ENCODE measurements at places on chromosomes 3 and 15.

GRCh38 chr3:143291836-143292447, 172.4 kb downstream of the CHST2 start:
- no peak for DNase-seq

GRCh38 chr15:33980159-33980558, 11.9 kb downstream of the CHRM5 start:
- no peak for DNase-seq

- DNase-seq: no peak
Measured at GRCh38 chr3:14200841-14201240, 22.2 kb downstream of the LSM3 start.

DNA sequence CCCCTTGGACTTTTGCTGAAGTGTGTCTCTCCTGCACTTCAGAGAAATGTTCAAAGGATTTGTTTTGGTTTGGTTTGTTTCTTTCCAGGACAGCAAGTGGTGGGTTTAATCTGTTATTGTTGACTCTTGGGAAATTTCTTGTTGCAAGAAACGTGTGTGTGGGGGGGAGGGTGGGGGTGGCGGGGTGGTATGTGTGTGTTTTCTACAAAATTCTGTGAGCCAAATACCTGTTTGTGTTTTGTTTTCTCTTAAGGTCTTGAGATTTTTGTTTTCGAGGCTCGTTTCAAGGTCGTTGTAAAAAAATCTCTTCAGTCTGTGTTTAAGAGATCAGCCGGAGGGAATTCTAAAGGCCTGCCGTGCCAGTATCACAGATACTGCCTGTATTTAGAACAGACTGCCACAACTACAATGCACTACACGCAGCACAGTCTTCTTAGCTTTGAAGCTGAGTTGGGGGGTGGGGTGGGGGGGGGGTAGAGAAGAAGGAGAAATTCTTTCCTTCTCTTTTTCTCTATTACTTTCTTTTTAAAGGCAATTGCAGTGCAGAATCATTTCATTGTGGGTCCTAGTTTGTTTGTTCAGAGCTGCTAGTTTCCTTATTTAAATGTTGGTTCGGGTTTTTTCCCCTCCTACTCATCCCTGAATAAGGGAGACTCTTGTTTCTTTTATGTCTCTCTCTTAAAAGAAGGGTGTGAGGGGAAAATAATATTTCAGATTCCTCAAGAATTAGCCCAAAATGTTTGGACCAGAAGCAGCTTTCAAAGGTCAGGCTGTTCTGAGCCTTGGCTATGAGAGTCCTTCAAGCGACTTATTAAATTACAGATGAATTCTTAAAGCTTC, 1.4 kb upstream of the BCL6 start:
- no peak for DNase-seq

GRCh38 chr3:141212101-141212500, 19.5 kb upstream of the PXYLP1 start:
- DNase-seq: no peak

DNA sequence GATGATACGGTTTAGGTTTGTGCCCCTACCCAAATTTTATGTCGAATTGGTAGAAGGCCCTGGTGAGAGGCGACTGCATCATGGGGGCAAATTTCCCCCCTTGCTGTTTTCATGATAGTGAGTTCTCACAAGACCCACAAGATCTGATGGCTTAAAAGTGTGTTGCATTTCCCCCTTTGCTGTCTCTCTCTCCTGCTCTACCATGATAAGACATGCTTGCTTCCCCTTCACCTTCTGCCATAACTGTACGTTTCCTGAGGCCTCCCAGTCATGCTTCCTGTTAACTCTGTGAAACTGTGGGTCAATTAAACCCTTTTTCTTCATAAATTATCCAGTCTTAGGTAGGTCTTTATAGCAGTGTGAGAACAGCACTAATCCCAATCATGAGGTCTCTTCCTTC, 381.2 kb downstream of the RSL24D1 start:
- DNase-seq: no peak

GRCh38 chr3:150970665-150971324, 1.7 kb downstream of the CLRN1 start:
- no peak for DNase-seq

- DNase-seq: no peak
Measured at GRCh38 chr3:149909923-149910322, 60.8 kb downstream of the PFN2 start.

- DNase-seq: no peak
Measured at GRCh38 chr3:160831401-160831800, 75.4 kb downstream of the PPM1L start.

DNA sequence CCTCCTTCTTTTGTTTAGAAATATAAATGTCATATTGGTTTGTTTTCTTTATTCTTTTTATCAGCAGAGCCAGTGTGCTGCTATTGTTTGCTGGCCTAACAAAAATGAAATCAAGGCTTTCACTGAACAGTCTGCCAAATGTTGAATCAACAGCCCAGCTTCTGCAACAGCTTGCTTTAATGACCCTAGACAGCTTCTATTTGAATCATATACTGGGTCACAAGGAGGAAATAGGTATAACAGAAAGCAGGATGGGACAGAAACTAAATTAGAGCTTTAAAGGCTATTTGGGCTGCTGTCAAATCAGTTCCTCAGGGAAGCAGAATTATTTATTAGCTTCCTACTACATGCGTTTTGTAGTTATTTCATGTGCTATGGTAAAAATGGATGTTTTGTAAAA, 12.1 kb upstream of the DNAJC13 start:
- no peak for DNase-seq

GRCh38 chr3:196082619-196082971, 705 bp upstream of the TFRC start:
- no peak for DNase-seq

- DNase-seq: no peak
Measured at GRCh38 chr3:157077565-157077991, 82.4 kb downstream of the CCNL1 start.

DNA sequence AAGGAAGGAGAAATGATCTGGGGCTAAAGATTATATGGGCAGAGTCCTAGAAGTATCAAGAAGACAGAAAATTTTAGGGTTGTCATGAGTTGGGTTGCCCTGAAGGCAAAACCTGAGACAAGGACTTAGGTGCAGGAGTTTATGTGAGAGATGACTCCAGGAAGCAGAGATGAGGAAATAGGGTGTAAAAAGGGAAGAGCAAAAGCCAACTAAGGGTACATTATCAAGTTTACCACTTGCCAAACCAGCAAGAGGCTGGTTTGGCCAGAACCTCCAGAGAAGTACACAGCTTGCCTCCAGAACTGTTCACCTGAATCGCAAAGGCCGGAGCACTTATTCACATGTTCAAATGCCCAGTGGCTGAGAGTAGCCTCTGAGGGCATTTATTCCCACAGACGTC, 116.7 kb downstream of the FHIT start:
- no peak for DNase-seq

DNA sequence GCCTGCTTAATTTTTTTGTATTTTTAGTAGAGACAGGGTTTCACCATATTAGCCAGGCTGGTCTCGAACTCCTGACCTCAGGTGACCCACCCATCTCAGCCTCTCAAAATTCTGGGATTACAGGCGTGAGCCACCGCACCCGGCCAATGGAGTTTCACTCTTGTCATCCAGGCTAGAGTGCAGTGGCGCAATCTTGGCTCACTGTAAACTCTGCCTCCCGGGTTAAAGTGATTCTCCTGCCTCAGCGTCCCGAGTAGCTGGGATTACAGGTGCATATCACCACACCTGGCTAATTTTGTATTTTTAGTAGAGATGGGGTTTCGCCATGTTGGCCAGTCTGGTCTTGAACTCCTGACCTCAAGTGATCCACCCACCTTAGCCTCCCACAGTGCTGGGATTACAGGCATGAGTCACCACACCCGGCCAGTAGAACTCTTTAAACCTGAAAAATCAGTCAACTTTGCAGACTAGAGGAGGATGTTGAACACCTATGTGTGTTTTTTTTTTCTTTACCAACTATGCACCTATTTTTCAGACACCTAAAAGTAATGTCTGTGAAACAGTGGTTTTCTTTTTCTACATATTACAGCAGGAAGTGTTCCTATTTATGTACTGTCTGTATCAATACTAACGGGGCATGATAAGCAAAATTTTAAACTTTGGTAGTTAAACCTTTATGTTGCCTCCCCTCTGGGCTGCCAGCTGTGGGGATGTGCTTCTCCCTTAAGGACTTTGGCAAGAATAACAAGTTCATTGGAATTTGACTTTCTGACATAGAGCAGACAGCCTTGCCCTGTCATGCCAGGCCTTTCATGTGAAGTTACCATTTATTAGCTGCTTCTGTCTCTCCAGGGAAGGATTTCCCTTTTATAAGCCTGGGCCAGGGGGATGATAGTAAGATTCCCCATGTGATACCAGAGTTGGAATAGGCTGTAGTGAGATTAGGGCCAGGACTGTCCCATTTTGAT, 8.1 kb downstream of the ARIH2 start:
- DNase-seq: no peak

DNA sequence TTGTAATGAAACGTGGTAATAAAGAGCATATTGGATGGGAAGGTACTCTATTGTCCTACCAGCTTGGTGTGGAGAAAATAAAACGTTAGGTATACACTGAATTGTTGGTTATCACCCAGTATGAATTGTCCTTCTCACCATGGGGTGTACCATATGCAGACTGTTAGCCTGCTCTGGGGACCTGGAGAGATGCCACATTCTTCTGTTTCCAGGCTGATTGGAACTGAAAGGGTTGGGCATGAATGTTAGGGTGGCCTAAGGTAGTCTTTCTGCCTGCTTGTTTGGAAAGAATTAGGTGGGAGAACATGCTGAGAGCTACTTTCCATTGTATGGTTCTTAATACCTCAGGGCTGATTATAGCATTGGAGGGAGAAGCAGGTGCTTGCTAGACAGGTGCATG, 340.6 kb downstream of the PTPRG start:
- DNase-seq: no peak

GRCh38 chr3:160471892-160472291, 22.3 kb upstream of the TRIM59 start:
- no peak for DNase-seq

DNA sequence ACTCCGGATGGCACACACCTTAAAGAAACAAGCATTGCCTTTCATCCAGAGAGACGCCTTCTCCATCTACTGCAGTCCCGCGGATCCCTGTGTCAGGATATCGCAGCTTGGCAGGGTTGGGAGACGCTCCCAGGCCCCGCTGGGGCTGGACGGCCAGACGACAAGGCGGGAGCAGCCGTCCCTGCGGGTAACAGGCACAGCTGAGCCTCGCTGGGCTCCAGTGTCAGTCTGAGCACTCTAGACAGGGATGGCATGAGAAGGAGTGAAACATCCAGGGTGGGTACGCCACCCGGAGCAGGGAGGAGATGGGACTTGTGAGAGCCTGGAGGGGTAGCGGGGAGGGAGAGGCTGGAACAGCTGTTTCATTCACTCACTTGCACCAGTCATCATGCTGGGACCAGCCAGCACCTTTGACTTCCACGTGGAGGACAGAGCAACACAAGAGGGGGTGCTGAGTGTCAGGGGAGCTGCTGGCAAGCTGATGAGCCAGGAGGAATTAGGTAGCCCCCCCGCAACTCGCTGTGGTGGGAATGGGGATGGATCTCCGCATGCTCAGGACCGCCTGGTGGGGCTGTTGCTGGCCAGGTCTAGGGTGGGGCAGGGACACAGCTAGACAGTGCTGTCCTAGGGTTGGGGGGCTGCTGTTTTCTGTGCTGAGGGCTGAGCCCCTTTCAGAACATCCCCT, 31.6 kb upstream of the SNRPA1 start:
- DNase-seq: no peak

DNA sequence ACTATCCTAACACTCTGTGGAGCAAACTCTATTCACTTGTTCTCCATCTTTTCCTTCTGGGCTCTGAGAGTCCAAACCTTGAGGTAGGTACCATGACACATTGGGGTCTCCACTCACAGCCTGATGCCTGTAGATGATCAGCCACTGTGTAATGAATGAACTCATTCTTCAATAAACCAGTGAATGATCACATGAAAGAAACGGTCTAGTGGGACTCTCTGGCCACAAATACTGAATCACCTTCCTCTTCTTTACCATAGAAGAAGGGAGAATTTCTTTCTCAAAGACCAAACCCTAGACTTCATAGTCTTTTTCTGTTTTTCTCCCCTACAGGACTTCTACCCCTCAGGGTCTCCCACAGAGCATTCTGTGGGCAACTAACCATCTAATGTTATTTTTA, 20.5 kb upstream of the ABHD2 start:
- DNase-seq: no peak

DNA sequence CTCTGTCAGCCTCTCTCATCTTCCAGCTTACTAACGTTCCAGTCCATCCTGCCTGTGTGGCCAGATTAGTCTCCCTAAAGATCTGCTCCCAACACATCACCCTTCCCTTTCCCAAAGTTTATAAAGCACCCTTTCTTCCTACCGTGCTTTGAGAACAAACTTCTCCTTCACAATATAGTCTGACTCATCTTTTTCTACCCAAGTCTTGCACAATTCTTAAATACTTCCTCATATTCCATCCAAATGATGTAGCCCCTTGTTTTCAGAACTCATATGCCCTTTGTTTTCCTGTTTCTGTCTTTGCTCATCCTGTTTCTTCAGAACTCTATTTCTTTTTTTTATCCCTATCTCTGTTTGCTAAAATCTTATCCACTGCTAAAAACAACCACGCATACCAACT, 326.8 kb downstream of the MFSD1 start:
- DNase-seq: no peak
